ENCODE measurements at places on chromosomes 2 and 18.

DNA sequence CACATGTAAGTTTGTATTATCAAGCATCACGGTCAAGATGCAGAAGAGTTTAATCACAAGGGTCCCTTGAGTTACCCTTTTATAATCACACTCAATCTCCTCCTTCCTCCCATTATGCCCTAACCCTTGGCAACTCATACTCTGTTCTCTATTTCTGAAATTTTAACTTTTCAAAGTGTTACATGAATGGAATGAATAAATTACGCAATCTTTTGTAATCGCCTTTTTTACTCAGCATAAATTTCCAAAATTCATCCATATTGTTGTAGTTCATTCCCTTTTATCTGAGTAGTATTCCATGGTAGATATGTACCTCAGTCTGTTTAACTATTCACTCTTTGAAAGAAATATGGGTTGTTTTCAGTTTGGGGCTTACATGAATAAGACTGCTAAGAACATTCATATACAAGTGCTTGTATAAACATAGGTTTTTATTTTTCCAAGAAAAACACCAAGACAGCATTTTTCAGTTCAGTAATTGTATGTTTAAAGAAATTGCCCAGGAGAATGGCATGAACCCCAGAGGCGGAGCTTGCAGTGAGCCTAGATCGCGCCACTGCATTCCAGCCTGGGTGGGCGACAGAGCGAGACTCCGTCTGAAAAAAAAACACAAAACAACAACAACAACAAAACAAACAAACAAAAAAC is 430.9 kb upstream of the KCNH7 start:
- no peak for DNase-seq

DNA sequence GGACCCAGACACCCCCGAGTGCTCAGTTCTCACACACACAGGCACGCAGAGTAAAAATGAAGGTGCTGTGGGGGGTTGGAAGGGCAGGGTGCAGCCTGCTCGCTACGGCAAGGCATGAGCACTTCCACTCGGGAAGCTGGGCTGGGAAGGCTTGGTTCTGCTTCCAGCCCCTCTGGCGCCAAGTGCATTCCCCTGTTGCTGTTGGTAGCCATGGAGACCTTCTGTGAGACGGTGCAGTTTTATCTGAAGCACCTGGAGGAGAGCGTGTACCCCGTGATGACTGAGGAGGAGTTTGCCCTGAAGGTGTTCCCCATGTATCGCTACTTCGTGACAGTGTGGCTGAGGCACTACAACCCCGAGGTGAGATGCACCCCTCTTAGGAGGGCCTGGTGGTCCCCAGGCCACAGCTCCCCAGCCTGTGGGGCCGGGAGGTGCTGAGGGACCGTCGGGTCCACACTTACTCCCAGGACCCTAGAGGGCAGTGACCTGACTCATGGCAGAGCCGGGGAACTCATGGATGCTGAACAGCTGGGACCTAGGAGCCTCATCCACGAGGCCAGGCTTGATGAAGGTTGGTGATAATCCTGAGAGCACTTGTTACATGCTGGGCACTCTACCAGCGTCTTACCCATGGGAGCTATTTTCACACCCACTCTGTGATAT is 15.5 kb downstream of the MROH2A start:
- no peak for DNase-seq

DNA sequence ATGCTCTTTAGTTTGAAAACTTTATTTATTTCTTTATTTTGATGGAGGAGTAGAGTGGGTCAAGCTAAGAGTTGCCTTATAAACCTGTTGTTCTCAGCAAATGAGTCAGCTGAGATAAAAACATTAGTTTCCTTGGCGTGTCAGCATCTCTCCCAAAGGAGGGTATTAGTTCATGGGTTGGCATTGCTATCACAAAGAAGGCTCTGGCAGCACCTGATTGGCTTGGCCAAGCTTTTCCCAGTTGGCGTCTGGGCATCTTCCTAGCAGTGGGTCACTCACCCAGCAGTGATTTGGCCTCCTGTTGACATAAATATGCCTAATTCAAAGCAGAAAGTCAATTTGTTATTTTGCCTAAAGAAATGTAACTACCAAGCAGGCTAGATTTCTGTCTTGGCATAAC is 200.7 kb upstream of the TNP1 start:
- DNase-seq: peak; percentile 36

DNA sequence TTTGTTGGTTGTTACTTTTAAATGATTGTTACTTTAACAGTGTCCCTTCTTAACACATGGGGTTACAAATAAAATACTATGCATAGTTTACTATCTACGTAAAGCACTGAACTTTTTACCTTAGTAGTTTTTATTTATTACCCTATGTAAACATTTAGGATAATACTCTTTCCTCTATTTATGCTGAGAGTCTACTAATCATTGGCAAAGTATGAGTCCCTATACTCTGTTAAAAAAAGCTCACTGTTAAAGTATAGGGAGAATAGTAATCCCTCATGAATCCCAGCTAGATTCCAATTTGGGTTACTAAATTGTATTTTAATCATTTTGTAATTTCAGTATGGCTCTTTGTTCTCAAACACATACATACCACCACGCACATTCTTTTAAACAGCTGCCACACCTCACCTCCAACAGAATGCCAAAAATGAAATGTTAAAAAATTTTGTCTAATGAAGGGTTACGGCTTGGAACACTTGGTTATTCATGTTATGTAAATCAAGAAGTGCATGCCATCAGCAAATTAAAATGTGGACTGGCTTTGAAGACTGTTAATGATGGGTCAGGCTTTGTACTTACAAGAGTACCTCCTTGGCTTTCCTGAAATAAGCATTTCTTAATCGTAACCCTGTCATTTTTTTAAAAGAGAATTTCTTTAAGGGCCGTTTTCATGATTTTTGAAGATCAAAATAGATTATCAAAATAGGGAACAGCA is 104.9 kb downstream of the TMEM247 start:
- no peak for DNase-seq

- DNase-seq: no peak
Observed at GRCh38 chr2:215746887-215747615, 266.3 kb downstream of the MREG start.

- DNase-seq: no peak
Observed at GRCh38 chr2:151780938-151781337, 46.7 kb upstream of the NEB start.

GRCh38 chr2:47403609-47404193 is 745 bp downstream of the MSH2 start:
- no peak for DNase-seq

GRCh38 chr2:105371810-105372209 is 27.0 kb downstream of the FHL2 start:
- DNase-seq: no peak

GRCh38 chr2:238406221-238406997 is 20.3 kb upstream of the ASB1 start:
- no peak for DNase-seq

- no peak for DNase-seq
Observed at GRCh38 chr18:13235981-13236380, 17.4 kb downstream of the LDLRAD4 start.
